ENCODE measurements at places on chromosomes 16 and 17. TPM values are rescaled to one million over a fixed set of nuclear protein-coding genes. Genes with fewer than 3 reads are reported as not detected.

The SLC16A11 gene
- not detected for total RNA-seq

The RPH3AL gene
- 5.0 TPM for total RNA-seq

The RAB37 gene
- total RNA-seq: 1.0 TPM

The MYH11 gene
- 0.11 TPM for total RNA-seq

The TLCD2 gene
- total RNA-seq: 5.3 TPM

The CDH1 gene
- total RNA-seq: not detected

The KRT12 gene
- not detected for total RNA-seq

The TNS4 gene
- total RNA-seq: 0.26 TPM

The TEN1 gene
- total RNA-seq: 20.1 TPM

The INCA1 gene
- total RNA-seq: 0.22 TPM

The HSPB9 gene
- not detected for total RNA-seq

The EVPL gene
- 0.11 TPM for total RNA-seq

The ASGR1 gene
- 0.65 TPM for total RNA-seq

The ALDH3A1 gene
- 9.3 TPM for total RNA-seq

The TAT gene
- not detected for total RNA-seq

The ALOX12B gene
- not detected for total RNA-seq
